Endothelial cell of umbilical vein (primary cell): ENCODE measurements at places on chromosomes 12 and 14. TPM values are rescaled to one million over a fixed set of nuclear protein-coding genes. Genes with fewer than 3 reads are reported as not detected.

DNA sequence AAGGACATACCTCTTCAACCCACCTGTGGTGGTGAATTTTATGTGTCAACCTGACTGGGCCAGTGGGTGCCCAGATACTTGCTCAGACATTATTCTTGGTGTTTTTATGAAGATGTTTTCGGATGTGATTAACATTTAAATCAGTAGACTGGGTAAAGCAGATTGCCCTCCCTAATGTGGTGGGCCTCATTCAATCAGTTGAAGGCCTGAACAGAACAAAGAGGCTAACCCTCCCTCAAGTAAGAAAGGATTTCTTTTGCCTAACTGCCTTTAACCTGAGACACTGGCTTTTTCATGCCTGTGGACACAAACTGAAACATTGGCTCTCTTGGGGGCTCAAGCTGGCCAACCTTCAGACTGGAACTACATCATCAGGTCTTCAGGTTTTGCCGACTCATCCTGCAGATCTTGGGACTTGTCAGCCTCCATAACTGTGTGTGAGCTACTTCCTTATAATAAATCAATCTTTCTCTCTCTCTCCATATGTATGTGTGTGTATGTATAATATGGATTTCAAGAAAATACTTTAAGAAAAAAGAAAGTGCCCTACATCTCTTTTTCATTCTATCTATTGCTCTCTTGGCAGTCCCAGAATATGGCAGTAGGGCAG, 39.4 kb downstream of the RTN1 start:
- no peak for DNase-seq

- DNase-seq, result no peak
These were observed 4.6 kb downstream of the TCP11L2 start for GRCh38 chr12:106307181-106307580.

- no peak for DNase-seq
These were observed 29.6 kb downstream of the SMUG1 start for GRCh38 chr12:54159140-54159539.

DNA sequence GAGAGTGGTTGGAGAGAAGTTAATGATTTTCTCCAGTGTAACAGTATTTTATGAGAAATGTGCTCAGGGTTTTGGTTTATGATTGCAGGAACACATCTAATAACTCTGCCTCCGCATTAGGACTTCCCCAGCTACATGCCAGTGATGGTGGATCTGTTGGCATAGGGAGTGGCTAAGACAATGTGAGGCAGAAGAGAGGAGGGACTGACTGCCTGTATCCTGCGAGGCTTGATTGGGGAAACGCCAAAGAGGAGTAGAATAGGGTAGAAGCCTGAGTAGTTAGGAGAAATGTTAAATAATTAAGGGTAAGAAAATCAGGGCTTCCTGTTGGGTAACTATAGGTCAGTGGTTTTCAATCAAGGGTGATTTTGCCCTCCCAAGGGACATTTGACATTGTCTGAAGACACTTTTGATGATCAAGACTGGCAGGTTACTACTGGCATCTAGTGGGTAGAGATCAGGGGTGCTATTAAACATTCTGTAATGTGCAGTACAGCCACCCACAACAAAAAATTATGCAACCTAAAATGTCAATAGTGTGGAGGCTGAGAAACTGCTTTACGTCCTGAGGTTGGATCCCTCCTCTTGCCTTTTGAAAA, 12.8 kb downstream of the TDG start:
- no peak for DNase-seq

DNA sequence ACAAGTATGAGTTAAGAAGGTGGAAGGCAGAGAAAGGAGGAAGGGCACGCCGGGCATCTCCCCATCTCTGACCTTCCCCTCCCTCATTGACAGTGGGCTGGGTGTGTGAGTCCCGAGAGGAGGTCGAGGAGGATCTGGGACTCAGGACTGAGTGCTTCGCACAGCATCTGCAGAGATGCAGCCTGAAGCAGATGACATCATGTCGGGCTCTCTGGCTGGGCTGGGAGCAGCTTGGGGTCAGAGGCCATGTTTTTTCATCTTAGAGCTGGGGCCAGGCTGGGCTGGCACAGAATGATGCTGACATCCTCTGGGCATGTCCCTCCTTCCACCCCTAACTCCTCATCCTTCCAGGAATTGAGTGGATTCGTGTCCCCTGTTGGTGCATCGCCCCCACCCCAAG, 43.5 kb downstream of the CMKLR1 start:
- DNase-seq, result peak; percentile 32

GRCh38 chr12:77746096-77746495, 84.6 kb upstream of the NAV3 start:
- DNase-seq, result peak; percentile 51

- DNase-seq, result peak; percentile 68
These were observed 35.5 kb upstream of the TSPAN9 start for GRCh38 chr12:3041558-3042164.

DNA sequence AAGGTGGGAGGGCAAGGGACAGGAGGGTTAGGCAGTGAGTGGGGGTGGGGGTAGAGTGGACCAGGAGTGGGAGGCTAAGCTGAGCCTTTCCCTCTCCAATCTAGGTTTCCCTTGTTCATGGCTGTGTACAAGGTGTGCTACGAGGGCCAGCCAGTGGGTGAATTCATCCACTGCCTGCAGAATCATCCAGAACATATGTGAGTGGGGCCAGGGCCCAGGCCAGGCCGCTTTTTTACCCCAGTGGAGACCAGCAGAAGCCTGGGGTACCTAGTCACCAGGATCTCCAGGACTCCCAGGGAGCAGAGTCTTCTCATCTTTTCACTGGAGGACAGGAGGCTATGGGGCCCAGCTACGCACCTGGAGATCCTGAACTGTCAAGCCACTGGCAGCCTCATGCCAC, 2.7 kb upstream of the COX14 start:
- DNase-seq, result no peak

GRCh38 chr12:51216642-51217041, 1.2 kb downstream of the POU6F1 start:
- no peak for DNase-seq

- DNase-seq, result no peak
These were observed 31.4 kb upstream of the RFX4 start for GRCh38 chr12:106551410-106551809.

- DNase-seq, result no peak
These were observed 34.8 kb downstream of the MEG3 start for GRCh38 chr14:100860556-100861187.

GRCh38 chr12:107662484-107662883, 23.1 kb upstream of the PWP1 start:
- DNase-seq, result no peak

DNA sequence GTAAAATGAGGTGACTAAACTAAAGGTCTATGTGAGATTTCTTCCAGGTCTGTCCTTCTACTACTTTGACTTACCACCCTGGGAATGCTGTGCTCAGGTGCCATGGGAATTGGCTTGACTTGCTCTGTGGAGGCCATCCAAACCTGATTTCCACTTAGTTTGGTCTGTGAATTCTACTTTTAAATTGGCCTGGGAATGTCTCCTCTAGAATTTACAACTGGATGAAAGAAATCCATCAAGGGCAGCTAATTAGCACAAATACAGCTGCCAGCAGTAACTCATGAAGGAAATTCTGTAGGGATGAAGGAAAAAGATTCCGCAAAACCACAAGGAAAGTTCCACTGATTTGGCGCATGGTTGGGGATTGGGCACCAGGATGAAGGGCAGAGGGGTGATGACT, 31.7 kb upstream of the FRMD6 start:
- no peak for DNase-seq

DNA sequence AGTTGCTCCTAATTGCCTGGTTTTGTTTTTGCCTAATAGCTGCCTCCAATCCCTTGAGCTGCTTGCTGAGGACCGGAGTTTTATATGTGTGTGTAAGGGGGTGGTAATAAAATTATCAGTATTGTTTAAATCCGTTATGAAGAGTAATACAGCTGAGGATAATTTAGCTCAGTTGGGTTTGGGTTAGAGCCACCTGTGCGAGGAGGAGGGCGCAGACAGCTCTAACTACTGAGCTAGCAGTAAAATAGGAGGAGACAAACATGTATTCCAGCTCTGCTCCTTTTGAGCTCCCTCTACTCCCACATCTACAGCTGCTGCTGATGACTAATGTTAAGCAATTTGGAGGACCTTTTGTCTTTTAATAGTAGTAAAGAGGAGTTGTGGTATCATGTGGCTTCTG, 61.5 kb downstream of the SPATS2 start:
- peak; percentile 27 for DNase-seq

DNA sequence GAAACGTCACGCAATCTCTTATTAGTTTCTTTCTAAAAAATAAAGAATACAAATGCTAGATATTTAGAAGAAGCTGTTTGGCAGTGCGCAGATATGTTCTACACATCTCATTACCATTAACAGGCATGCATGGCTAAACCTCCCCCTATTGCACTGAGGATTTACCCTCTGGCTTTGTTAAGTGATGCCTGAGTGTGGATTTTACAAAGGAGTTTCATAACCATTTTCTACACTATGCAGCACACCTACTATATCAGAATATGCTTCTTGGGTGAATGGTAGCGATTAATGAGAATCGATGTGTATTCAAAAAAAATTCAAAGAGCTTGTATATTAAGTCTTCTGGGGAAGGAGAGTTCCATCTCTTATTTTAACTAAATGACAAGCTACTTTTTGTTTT, 1.1 kb upstream of the RMST start:
- no peak for DNase-seq

DNA sequence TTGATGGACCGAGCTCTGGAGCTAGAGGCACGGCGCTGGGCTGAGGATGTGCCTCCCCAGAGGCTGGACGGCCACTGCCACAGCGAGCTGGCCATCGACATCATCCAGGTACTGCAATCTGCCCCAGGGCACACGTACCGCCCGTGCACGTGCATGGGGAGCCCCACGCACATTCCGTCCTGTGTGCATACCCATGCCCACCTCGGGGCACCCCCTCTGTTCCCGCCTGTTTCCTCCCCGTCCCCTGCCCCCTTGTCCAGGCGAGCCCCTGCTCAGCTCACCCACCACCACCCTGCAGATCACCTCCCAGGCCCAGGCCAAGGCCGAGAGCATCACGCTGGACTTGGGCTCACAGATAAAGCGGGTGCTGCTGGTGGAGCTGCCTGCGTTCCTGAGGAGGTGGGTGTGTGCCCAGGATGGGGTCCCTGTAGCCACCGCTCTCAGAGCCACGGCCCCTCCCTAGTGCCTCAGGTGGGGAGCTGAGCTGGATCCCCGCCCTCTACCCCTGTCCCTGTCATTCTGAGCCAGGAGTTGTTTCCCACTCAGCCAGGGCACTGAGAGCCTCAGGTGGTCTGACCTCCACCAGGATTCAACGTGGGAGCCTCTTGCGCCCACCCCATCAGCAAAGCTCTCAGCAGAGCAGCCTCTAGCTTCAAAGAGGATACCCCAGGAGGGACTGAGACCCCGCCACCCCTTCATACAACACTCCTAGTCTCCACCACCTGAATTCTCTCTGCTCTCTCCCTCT, 6.9 kb downstream of the TNFAIP2 start:
- no peak for DNase-seq

DNA sequence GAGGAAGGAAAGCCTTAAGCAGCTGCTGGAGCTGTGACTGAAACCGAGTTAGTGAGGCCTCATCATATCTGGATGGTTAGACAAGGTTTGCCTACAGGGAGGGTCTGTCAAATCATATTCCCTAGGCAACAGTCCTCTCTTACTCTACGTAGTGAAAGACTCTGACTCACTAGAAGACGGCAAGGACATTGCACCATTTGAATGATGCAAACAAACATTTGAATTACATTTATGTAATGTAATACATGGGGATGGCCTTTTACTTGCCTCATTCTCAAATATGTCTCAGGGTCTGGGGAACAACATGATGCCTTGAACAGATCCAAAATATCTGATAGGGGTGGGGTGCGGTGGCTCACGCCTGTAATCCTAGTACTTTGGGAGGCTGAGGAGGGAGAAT, 29.8 kb upstream of the STRAP start:
- DNase-seq, result no peak

- DNase-seq, result no peak
These were observed 344 bp downstream of the LPAR5 start for GRCh38 chr12:6635375-6635855.

DNA sequence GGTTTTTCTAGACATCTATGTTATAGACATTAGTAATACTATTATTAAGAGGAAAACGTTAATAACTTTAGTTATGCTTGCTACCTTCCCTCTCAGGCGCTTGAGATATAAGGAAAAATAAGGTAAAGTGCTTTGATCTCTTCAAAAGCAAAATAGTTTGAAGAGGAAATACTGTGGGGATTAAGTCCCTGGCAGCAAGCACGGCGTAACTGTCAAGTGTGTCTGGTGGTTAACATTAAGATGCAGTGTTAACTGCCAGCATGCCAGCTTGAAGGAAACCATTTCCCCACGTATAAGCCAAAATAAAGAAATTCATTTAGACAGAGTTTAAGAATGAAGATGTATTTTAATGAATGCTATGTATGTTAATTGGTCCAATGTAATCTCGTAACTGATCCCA, 31.8 kb downstream of the PELI2 start:
- no peak for DNase-seq

DNA sequence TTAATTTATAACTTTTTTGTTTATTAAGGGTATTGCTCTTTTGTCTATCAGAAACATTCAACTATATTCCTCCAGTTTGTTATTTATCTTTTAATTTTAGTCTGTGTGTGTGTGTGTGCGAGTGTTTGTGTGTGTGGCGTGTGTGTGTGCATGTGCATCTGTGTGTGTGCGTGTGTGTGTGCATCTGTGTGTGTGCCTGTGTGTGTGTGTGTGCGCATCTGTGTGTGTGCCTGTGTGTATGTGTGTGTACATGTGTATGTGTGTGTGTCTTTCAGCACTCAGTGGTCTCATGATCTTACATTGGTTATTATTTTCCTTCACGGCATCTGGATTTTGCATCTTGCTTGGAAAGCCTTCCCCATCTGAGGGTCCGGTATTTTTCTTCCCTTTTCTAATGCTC, 281.1 kb upstream of the RTL1 start:
- DNase-seq, result no peak

DNA sequence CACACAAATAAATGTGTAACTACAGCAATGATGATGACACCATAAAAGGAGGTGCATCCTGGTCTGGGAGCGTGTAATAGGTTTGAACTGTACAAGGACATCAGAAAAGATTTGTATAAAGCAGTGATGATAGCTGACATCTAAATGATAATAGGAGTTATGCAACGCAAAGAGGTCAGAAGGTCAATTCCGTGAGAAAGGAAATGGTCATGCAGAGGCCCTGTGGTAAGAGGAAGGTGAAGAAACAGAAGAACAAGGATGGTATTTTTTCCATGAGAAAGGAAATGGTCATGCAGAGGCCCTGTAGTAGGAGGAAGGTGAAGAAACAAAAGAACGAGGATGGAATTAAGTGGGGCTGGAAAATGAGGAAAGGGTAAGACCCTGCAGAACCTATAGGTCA, 106.7 kb upstream of the TMPO start:
- DNase-seq, result no peak

DNAL1 gene
- 14.1 and 15.3 TPM in 2 replicates for total RNA-seq

OGFOD2 gene
- total RNA-seq, result 17.9 and 24.1 TPM in 2 replicates

CYP27B1 gene
- 2.4 and 2.7 TPM in 2 replicates for total RNA-seq

OR4E2 gene
- total RNA-seq, result not detected in 2 replicates

PIWIL1 gene
- total RNA-seq, result not detected in 2 replicates

SYT1 gene
- total RNA-seq, result 15.3 and 18.8 TPM in 2 replicates

FIGNL2 gene
- total RNA-seq, result 2.4 and 2.5 TPM in 2 replicates

TNFAIP2 gene
- 31.6 and 37.5 TPM in 2 replicates for total RNA-seq

LRRC9 gene
- not detected in 2 replicates for total RNA-seq

SMCO2 gene
- 0.49 and 1.2 TPM in 2 replicates for total RNA-seq

FAM186B gene
- 0.21 and 0.33 TPM in 2 replicates for total RNA-seq

GYS2 gene
- total RNA-seq, result not detected in 2 replicates
